ENCODE measurements at places on chromosomes 3 and 15. TPM values are rescaled to one million over a fixed set of nuclear protein-coding genes. Genes with fewer than 3 reads are reported as not detected.

- no peak for DNase-seq
Measured at GRCh38 chr3:152626226-152626625, 208.7 kb upstream of the P2RY1 start.

LNP1 gene
- 1.3 TPM for total RNA-seq

APOD gene
- 362 TPM for total RNA-seq

DNA sequence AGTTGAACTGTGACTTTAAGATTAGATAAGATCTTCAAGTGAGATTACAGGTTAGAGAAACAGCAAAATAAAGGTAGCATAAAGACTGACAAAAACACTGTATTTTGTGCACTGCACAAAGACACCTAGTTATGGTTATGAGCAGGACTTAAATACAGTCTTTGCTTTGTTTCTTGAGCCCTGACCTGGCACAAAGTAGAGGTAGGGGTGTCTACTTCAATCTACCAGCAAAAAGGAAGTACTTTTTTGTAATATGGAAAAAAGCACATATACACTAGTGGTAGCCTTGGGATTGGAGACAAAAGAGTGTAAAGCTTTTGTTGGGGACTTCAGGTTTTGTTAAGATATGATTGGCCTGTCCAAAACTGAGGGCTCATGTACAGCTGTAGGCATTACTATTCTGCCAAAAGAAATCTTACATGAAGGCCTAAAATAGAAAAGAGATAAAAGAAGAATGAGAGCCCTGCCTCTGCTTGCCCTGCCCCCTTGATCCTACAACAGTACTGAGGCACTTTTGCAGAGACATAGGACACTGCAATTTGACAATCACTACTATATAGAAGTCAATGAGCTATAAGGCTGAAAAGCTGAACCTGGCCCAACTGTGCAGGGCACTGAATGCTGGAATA is 194.3 kb downstream of the CBLB start:
- no peak for DNase-seq

DNA sequence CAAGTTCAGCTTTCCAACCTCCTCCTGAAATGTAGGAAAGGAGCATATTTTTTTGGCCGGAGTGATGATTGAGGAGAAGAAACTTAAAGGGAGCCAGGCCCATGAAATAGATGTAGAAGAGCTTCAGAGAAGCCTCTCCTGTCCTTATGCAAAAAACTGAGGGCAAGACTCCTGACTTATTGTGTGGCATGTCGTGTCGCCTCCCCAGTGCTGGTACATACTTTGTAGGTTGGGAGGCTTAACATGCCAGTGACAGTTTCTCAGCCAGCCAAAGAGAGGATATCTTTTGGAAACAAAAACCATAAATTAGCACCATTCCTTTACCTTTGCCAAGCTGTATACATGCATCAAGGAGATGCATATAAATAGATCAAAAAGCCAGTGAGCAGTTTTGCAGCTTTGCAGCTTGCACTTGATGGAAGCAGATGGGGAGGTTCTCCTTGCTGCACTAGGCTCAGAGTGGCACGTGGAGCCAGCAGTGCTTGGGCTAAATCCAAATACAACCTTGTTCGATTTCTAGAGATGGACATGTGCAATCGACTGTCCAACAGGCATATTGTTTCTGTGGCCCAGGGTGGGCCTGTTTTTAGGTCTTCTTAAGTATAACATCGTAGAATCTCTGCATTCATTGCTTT is 10.2 kb downstream of the SLCO3A1 start:
- no peak for DNase-seq

DNA sequence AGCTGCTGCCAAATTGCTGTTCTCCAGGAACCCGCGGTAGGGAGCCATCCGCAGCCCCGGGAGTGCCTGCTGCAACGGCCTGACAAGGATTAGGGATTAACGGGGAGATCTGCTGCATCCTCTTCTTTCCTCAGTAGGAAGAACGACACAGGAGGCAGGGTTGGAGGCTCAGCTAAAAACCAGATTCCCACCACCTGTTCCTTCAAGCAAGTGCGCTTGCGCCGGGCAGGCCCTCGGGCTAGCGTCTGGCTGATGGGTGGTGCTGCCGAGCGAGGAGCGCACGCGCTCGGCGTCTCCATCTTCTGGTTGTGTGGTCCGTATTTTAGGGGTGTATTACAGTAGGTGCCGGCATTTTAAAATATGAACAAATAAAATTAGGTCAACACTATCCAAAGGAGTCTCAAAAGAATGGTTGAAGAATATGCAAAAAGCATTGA is 25.4 kb upstream of the SLC25A26 start:
- DNase-seq, result peak; percentile 91

GRCh38 chr3:53711387-53711786 is 134.8 kb downstream of the CHDH start:
- peak; percentile 55 for DNase-seq

GRCh38 chr15:34436956-34437442 is 609 bp downstream of the GOLGA8A start:
- DNase-seq, result no peak

- DNase-seq, result no peak
Measured at GRCh38 chr3:945738-946137, 147.1 kb upstream of the CNTN6 start.

- no peak for DNase-seq
Measured at GRCh38 chr15:79028411-79028964, 62.1 kb downstream of the RASGRF1 start.

GRCh38 chr15:56667517-56667916 is 65.8 kb downstream of the ZNF280D start:
- DNase-seq, result no peak

- no peak for DNase-seq
Measured at GRCh38 chr3:49173116-49173791, 1.9 kb downstream of the KLHDC8B start.

CIB2 gene
- 5.5 TPM for total RNA-seq

ROPN1 gene
- not detected for total RNA-seq

DNA sequence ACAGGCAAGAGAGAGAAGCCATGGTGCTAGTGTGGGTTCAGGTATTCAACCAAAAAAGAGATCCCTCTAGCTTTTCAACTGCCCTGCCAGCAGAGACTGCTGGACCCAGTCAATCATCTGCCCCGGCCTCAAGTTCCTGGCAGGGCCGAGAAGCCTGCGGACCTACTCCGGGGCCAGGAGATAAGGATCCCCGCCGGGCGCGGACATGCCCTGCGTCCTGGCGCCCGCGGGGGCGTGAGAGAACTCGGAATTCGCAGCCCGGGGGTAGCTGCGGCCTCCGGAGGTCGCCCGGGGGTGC is 821 bp upstream of the MAGI1 start:
- no peak for DNase-seq

SCN5A gene
- total RNA-seq, result 0.58 TPM

DNA sequence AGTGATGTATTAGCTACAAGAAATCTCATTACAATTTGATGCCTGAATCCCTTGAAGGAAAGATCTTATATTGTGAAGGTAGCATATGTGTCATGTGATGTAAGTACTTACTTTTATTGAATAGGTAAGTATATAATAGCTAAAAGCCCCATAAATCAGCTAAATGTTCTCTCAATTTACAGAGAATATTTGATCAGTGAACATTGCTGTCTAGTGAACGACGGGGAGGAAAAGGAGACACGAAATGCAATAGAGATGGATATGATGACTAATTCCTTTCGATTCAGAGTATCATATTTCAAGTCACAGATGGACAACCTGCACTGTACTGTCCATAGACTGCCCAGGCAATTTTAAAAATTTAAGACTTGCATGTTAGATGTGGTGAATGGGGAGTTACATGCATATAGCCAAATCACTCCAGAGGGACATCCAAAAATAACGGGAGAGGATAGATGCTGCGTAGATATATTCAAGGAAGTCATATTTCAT is 462.1 kb upstream of the CDIN1 start:
- no peak for DNase-seq

- no peak for DNase-seq
Measured at GRCh38 chr3:63631670-63632069, 20.8 kb upstream of the SNTN start.

DNA sequence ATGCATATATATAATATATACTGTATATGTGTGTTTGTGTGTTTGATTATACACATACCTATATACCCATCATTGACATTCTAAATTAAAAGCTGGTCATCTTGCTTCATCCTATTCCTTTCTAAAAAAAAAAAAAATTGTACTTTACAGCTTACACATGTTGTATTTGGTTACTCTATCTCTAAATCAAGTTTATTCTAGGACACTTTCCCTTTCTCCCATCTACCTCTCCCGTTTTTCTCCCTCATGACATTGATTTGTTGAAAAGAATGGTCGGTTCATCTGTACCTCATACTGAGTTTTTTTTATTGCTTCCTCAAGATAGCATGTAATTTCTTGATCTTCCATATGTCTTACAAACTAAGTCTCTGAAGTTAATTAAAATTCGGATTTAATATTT is 26.9 kb downstream of the GABPB1 start:
- no peak for DNase-seq

Measured in mesenteric fat pad (tissue), 1 donor.